ENCODE measurements at places on chromosomes 4 and X.

GRCh38 chr4:23484689-23485088, 405.2 kb downstream of the PPARGC1A start:
- no peak for DNase-seq

- no peak for DNase-seq
Observed at GRCh38 chrX:140918398-140919038, 83.9 kb upstream of the SPANXB1 start.

- DNase-seq = no peak
Observed at GRCh38 chr4:44861756-44862155, 135.4 kb upstream of the GNPDA2 start.

DNA sequence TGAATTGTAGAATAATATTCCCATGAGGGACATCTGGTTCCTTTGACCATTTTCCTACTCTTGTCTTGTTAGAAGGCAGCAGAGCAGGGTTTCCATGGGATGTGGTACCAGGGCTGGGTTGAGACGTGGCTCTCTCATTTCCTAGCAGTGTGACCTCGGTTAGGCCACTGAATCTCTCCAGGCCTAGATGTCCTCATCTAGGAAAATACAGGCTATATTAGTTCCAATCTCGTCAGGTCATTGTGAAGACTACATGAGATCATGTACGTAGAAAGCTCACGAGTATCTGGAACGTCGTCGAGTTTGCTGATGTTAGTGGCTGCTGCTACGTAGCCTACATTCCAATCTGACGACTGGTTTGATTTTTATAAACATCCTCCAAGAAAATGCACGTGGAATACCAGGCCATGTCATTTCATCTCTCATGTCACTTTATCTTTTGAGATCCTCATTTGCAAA, 278.2 kb upstream of the GATB start:
- DNase-seq = no peak

DNA sequence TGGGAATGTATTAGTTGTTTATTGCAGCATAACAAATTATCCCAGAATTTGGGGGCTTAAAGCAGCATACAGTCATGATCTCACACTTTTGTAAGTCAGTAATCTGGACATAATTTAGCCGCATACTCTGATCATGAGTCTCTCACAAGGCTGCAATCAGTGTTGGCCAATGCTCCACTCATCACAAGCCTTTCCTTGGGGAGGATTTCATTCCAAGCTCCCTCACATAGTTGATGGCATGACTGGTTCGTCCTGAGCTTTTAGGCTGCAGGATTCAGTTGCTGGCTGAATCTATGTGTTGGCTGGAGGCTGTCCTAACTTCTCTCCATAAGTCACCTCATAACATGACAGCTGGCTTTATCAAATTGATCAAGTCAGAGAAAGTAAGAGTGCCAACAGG, 1568.6 kb upstream of the PCDH7 start:
- DNase-seq = no peak

- no peak for DNase-seq
Observed at GRCh38 chr4:160352637-160353036, 1249.8 kb downstream of the RAPGEF2 start.
